Mesothelial cell of epicardium (in vitro differentiated cells): ENCODE measurements at places on chromosomes 7 and 10. TPM values are rescaled to one million over a fixed set of nuclear protein-coding genes. Genes with fewer than 3 reads are reported as not detected.

Gene ACSM6
- total RNA-seq = not detected in 3 replicates

GRCh38 chr7:64946772-64947171 lies 43.7 kb downstream of the ZNF273 start:
- no peak for DNase-seq

GRCh38 chr7:50155755-50156154 lies 62.7 kb upstream of the ZPBP start:
- no peak for DNase-seq

DNA sequence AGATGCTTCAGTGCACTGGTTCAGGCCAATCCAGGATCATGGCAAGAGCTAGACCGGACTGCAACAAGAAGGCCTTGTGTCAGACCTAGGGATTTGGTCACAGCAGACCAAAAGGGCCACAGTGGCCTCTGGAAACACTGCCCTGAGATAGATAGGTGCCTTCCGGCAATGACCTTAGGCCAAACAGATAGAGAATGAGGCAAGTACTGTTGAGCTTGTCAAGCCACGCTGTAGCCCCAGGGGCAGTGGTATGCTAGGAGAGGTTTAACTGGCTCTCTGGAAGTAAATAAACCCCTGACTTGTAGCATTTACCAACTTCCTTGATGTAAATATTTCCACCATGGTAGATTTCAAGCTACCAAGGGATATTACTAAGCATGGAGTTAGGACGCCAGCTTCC lies 197.5 kb downstream of the GRID1 start:
- no peak for DNase-seq

Gene OPN1SW
- not detected in 3 replicates for total RNA-seq

DNA sequence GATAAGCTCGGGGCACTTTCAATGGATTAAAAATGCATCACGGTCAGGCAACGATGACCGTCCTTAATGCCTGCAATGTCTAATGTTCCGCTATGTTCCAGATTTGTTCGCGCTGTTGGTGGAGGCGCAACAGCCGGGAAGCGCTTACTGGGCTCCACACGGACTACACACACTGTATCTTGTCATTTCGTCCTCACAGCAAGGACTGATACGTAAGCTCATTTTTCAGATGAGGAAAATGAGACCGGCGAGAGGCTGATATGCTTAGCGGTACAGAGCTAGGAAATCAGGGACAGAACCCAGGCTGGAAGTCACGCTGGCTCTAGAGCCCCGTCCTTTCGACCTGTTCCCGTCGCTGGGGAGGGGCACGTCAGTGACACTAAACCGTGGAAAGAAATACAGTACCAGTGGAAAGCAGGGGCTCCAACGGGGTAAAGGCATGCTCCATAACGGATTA lies 670 bp downstream of the TPK1 start:
- DNase-seq = no peak

DNA sequence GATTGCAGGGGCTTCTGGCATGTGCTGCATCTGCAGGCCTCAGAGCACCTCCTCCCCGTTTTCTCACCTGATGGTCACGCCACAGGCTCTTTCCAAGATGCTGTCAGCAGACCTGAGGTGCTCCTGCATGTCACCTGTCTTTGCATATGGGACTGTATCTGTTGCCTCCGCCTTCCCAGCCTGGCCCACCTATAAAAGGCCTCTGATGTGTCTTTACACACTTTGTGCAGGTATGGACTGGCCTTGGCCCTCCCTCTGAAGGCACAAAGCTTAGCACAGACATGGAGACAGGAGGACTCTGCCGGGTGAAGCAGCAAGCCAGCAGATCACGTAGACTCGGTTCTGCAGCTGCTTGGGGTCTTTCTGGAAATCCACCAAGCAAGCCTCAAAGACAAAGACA lies 220.9 kb upstream of the PPP2R2D start:
- no peak for DNase-seq

Gene NCOA4
- 72.3 to 74.1 TPM (median 72.6 TPM) in 3 replicates for total RNA-seq

Gene PUS7
- 15.5 to 20.0 TPM (median 16.9 TPM) in 3 replicates for total RNA-seq

- no peak for DNase-seq
Observed at GRCh38 chr7:38978491-38978890, 782 bp downstream of the POU6F2 start.

Gene CPA2
- 0.54 to 0.73 TPM (median 0.72 TPM) in 3 replicates for total RNA-seq

DNA sequence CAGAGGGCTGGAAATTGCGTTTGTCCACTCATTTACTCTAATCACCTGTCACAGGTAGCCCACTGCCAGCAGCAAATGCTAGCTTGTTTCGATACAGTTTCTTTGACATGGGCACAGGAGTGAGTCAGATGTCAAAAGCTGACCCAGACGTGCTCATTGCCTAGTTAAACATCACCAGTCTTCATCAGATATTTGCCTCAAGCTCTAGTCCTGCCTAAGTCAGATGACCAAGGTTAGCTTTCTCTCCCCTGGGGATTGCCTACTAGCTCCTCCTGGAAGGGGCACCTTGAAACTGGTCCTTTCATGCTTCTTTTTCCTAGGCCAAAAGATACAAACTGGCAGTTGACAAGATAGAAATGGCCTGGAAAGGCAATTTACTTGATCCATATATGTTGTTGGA lies 35.2 kb downstream of the GPAM start:
- DNase-seq = no peak

Gene ATXN7L1
- total RNA-seq = 17.9 to 18.7 TPM (median 18.0 TPM) in 3 replicates

Gene HOGA1
- 0.31 to 0.50 TPM (median 0.40 TPM) in 3 replicates for total RNA-seq

- no peak for DNase-seq
Observed at GRCh38 chr7:121153995-121154394, 165.5 kb downstream of the CPED1 start.

GRCh38 chr10:114767986-114768821 lies 53.4 kb upstream of the FHIP2A start:
- no peak for DNase-seq

Gene CH25H
- not detected in 3 replicates for total RNA-seq
